ENCODE measurements at places on chromosomes 2 and 18.
A peak's percentile ranks its signal among the peaks of the same experiment; 100 is the strongest.

GRCh38 chr18:77457681-77458080, 208.0 kb downstream of the GALR1 start:
- no peak for DNase-seq

- no peak for DNase-seq
These were observed 20.0 kb downstream of the LRRFIP1 start for GRCh38 chr2:237647176-237648015.

DNA sequence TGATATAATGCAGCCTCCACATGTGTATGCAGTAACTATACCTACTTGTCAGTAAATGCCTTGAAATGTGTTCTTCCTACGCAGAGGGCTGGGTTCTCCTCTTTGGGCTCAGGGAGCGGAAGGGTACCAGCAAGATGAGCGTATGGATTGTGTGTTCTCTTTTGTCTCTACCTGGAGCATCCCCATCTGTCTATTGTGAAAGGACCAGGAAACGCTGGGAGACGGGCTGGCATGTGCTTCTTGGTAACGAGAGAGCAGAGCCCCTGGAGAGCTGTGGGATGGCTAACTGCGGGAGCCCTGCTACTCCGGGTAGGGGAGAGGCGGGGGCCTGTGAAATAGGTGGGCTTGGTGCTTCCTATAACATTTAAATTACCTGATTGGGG, 80.9 kb downstream of the BCL2 start:
- no peak for DNase-seq

DNA sequence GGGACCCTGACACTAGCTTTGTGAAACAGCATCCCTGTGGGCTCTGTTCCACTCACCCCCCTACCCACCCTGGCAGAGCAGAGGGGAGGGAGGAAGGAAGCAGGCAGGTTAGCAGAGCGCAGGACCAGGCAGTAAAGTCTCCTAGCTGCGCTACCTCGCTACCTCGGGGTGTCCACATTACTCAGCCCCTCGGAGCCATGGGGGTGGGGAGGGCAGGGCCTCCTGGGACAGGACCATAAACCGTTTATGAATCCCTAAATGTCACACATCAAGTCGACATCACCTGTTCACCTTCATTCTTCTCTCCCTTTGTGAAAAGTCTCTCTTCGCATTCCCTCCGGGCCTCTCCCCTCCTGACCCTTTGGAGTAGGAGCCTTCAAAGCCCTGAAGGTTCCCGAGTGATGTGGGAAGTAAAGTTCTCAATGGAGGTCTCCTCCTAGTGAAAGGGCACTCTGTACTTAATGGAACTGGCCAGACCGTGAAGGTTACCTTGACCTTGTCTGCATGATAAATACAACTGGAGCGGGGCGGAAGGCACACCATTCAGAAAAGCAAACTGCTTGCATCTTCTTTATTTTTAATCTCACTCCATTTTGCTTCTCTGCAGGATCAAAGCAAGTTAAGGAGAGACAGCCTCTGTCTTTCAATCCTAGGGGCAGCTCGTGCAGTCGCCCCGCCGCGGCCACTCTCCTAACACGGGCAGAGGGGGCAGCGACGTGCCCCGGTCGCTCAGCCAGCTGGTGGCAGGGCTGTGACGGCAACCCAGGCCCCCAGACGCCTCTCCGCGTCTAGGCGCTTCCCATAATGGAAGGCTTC, 23.7 kb upstream of the SMAD7 start:
- no peak for DNase-seq

- DNase-seq = peak; percentile 11
These were observed 115.0 kb upstream of the LGALSL start for GRCh38 chr2:64338910-64339500.

DNA sequence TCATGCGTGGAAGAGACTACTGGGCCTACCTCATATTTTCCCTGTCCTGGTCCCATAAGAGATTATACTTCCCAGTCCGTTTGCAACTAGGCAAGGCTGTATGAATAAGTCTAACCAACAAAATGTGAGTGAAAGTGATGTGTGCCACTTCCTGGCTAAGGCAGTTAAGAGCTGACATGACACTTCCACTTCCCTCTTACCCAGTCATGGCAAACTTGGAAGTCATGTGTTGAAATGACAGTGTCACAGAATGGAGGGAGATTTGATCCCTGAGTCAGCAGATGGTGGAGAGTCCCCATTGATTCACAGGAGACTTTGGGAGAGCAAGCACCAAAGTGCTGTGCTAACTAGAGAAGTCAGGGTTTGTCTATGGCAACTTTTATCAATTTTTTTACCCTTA, 36.4 kb downstream of the TACR1 start:
- no peak for DNase-seq

Measured in activated CD4-positive, alpha-beta T cell treated with anti-CD3 and anti-CD28 coated beads for 4 hours (primary cell).